ENCODE measurements at places on chromosomes 7 and 10.

- DNase-seq, result no peak
These were observed 175.6 kb downstream of the OTUD1 start for GRCh38 chr10:23614483-23614882.

GRCh38 chr7:84195295-84196060 is 889 bp upstream of the SEMA3A start:
- DNase-seq, result no peak

DNA sequence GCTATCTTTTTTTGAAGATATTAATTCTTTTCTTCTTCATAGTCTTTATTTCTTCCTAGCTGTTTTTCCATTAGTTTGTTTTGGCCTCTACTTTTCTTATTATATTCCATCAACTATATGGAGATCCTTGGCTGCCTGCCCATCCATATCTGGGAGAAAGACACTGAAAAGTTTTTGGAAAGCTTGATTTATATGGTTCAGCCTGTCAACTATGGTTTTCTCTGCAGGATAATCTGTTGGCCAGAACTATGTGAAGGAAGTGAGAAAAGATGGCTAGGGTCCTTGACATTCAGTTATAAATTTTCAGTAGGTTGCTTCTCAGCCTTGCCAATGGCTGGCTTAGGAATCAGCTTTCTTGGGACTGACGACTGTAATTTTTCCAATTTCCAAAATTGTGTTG is 10.0 kb upstream of the CDK14 start:
- no peak for DNase-seq

DNA sequence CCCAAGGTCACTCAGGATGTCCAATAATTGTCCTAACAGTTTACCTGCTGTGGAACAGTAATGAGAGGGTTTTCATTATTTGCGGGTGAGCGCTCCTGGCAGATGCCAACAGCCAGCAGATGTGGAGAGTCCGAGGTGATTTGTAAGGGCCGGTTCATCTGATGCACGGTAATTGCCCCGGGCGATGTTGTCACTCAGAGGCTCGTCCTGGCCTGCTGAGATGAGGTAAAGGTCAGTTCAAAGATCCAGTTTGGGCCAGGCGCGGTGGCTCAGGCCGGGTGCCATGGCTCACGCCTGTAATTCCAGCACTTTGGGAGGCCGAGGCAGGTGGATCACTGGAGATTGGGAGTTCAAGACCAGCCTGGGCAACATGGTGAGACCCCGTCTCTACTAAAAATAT is 16.9 kb downstream of the LHPP start:
- no peak for DNase-seq

DNA sequence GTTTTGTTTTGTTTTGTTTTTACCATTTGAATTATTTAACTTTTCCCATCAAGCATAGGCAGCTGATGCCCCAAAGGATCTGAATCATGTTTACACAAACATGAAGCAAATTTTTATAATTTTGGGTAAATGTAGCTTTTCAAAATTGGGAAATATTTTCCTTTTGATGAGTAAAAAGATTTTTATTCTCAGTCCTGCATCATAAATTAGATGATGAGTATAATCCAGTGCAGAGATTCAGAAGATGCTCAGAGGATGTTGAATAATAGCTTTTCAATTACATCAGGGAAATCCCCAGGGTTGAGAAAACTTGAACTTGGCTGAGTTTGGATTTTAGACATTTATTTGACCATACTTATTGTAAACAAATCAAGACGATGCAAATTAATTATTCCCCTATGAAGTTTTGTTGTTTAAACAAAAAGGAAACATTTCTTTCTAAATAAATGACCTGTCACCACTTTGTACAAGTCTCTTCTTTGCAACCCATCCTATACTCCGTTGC is 121.7 kb downstream of the FAM204A start:
- no peak for DNase-seq

- DNase-seq, result peak; percentile 35
These were observed 33.6 kb downstream of the C7orf25 start for GRCh38 chr7:42878303-42878702.

DNA sequence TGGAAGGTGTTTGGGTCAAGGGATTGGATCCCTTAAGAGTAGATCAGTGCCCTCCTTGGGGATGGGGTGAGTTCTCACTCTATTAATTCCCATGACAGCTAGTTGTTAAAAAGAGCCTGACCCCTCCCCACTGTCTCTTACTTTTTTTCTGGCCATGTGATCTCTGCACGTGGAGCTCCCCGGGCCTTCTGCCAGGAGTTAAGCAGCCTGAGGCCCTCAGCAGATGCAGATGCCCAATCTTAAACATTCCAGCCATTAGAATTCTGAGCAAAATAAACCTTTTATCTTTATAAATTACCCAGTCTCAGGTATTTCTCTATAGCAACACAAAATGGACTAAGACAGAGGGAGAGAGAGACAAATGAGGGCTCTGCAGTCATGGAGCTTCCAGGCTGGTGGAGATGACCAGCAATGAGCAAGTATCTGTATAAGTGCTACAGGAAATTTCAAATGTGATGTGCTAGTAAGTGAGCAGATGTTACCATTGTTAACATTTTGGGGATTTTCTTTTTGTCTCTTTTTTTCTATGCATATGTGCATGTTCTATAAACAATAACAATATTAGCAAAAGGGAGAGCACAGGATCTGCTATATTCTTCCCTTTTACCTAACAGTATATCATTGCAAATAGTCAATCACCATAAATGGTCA is 26.7 kb downstream of the PLPP4 start:
- DNase-seq, result no peak

GRCh38 chr10:45544191-45544590 is 128.4 kb downstream of the ZFAND4 start:
- DNase-seq, result no peak

GRCh38 chr7:116380025-116380424 is 119.5 kb upstream of the CAV2 start:
- DNase-seq, result no peak

GRCh38 chr7:74002474-74003017 is 25.4 kb upstream of the ELN start:
- no peak for DNase-seq

DNA sequence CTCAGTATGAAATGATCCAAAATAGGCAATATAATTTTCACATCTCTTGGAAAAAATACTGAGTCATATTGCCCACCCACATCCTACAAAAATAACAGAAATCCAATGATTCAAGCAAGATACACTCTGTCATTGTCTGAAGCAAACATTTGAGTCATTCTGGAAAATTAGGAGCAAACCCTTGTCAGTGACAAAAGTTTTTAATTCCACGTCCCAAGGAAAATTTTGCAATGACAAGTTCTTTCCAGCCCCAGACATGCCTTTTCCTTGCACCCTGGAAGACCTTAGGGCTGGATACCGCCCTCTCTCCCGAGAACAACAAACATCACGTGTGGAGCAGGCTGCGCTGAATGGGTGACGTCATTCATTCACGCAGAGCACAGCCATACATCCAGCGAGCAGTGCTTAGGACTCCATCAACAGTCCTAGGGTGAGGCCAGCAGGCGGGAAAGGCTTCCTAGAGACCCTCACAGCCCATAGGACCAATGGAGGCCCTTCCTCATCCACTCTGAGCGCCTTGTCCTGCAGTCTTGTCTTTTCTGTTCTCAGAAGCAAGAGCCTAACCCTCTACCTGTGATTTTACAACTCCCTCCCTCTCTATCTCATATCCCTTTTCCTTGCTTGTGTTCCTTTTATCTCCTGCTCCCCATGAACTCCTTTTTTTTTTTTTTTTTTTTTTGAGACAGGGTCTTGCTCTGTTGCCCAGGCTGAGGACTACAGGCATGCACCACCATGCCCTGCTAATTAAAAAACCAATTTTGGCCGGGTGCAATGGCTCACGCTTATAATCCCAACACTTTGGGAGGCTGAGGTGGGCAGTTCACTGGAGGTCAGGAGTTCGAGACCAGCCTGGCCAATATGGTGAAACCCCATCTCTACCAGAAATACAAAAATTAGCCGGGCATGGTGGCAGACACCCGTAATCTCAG is 23.5 kb upstream of the KDM7A start:
- peak; percentile 29 for DNase-seq

DNA sequence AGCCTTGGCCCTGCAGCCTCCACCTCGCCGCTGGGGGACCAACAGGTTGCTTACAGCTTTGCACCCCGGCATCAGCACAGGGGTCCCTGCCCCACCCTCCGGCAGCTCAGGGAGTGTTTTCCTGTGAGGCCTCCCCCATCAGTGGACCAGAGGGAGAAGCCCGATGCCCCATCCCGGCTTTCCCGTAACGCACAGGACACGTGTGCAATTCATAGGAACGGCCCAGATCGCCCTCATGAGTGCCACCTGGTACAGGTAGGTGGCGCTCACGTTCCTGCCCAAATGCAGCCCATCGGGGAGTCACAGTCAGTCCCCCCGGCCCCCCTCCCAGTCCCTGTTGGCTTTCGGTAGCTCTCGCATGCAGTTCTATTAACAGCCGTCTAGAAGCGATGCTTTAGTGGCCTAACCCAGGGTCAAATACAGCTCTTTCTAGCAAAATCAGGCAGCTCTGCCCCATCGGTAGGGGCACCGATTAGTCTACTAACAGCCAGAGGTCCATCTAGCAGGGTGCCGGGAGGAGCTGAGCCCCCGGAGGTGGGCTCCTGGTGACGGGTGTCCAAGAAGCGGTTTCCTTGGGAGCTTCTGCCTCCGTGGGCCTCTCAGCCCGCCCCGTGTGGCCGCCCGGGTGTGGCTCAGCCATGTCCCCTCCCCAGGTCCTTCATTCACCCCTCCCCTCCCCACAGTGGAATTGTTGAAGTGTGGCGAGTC is 48.4 kb upstream of the GTF2IRD1 start:
- no peak for DNase-seq

GRCh38 chr7:30688718-30689221 is 6.5 kb upstream of the CRHR2 start:
- no peak for DNase-seq

DNA sequence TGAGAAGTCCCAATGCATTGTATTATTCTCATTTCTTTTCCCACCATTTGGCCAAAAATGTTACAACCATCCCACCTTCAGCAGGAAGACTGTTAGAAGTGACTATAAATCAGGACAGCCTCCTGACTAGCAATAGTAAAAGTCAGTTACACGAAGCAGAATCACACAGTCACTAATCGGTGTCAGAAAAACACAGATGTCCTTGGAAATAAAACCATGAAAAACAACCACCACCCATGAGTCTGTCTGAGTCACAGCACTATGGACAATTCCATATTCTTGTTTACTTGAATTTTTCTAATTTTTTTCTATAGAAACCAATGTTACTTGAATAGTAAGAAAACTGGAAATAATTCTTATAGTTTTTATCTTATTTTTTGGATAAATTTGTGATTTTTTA is 81.9 kb upstream of the FRMD4A start:
- DNase-seq, result no peak

DNA sequence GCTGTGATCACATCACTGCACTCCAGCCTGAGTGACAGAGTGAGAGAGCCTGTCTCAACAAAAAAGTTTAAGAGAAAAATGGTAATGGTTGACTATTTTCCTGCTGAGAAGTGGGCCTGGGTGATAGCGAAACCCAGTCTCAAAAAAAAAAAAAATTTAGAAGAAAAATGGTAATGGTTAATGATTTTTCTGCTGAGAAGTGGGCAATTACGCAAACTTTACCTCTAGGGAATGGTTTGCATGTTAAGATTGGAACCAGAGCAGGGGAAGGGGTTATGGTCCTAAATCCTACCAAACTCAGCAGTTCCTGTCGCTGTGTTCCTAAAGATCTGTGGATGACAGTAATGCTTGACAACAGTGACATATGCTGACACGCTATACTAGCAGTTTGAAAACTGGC is 130.5 kb upstream of the RHEB start:
- DNase-seq, result no peak

DNA sequence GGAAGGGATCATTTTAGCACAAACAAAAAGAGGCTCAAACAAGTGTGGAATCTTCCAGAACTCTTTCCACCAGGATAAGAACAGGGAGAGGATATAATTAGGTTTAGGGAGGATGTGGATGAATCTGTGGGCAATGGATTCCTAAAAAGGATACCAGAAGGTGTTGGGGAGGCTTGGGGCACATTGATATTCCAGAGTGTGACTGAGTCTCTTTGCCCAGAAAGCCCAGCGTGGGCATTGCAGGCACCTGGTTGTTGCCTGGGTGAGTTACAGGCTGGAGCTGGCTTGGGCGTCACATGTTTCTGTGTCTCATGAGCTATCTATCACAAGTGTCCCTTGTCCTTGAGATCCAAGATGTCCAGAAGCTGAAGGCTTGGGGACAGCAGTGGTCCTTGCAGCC is 3.3 kb downstream of the COL26A1 start:
- no peak for DNase-seq

DNA sequence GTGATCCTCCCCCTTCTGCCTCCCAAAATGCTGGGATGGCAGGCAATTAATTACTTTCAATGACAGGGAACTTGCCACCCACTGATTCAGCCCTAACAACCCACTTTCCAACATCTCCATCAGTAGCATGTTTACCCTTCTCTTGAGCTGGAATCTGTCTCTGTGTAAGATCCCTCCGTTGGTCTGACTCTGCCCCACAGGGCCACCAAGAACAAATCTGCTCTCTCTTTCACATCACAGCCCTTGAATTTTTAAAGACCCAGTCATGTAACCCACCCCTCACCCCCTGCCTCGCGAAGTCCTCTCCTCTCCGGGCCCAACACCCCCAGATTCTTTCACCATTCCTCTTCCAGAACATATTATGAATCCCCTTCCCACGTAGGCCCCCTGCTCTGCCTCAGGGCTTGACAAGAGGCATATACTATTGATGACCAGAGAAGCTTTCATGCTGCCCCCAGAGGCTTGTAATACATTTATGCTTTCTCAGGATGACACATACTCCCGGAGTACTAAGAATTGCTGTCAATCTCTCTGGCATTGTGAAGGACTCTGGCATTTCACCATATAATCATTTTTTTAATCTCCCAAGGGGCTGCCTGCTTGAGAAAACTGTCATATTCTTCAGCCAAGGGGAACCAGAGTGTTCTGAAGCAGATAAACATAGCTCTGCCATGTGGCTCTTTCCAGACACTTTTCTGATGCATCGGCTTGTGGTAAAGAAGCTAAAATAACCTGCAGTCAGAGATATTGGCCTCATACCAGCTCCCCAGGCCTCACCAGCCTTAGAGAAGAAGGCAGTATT is 179.2 kb upstream of the AUTS2 start:
- no peak for DNase-seq

DNA sequence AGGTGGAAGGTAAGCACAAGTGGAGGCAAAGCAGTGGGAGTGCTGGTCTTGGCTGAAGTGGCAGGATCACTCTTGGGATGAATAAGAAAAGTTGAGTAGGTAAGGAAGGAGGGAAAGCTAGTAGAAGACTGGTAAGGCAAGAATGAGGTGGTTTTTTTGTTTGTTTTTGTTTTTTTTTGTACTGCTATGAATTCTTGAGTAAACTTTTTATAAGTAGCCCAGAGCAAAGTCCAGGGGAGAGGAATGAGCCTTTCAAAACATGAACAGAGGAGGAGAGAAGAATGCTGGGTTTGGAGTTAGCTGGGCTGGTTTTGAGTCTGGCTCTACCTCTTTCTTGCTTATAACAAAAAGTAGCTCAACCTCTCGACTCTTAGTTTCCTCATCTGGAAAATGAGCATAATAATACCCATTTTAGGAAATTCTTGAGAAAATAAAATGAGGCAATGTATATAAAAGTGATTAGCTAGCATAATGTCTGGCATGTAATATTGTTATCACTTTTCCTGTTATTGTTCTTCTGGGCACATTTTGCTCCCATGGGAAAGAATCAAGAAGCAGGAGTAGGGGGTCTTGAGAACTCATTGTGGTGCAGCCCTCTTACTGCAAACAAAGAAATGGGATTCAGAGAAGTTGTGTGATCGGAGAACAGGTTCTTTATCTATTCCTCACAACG is 24.1 kb upstream of the LRRC17 start:
- no peak for DNase-seq
